ENCODE measurements at places on chromosomes 7 and 10.

GRCh38 chr7:36278620-36279172, 111.0 kb upstream of the ANLN start:
- no peak for DNase-seq

DNA sequence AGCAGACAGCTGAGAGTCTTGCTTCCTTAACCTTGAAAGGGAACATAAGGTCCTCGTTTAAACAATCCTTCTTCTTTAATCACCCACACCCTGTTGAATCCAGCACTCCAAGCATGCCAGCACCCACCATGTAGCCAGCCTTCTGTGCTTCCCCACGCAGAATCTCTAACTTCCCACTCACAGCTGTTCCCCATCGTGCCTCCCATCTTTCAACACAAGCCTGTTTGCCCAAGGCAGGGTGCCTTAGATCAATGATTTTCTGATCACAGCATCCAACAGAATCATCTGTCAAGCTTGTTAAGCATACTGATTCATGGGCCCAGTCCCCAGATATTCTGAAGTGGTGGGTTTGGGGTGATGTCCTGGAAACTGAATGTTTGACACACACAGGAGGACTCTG, 530.8 kb downstream of the SH2D4B start:
- no peak for DNase-seq

DNA sequence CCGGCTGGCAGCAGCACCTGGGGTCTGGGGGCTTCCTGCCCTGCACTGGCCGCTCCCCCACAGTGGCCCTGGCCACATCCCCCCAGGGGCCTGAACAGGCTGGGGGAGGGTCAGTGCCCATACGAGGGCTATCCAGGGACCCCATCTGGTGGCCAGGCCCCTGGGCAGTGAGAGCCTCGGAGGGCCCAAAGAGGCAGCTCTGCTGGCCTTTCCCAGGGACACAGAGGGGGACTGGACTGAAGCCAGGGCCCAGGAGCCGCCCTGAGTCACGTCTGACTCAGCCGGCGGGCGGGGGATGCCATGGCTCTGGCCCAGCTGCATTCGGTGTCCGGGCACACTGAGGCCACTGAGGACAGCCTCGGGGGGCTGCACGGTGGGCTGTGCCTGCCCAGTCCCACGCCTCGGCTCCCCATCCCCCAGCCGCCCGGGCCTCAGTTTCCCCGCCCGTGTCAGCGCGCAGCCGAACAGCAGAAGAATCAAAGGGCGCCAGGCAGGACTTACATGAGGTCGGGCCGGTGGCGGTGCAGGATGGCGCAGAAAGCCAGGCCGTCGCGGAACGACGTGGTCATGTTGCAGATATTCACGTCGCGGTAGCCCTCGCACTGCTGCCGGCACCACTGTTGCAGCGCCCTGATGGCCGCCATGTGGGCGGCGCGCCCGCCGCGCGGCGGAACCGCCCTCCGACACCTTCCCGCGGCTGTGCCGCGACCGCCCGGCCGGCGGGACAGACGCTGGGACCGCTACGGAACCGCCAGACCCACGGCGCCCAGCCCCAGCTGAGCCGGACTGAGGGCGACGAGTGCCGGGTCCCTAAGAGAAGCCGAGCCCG, at the start of gene MICALL2:
TSS of gene MICALL2 (minus strand) at position 788 of the 829 bp plus-strand sequence. CDS start at position 644, 144 bp downstream.
- no peak for DNase-seq

DNA sequence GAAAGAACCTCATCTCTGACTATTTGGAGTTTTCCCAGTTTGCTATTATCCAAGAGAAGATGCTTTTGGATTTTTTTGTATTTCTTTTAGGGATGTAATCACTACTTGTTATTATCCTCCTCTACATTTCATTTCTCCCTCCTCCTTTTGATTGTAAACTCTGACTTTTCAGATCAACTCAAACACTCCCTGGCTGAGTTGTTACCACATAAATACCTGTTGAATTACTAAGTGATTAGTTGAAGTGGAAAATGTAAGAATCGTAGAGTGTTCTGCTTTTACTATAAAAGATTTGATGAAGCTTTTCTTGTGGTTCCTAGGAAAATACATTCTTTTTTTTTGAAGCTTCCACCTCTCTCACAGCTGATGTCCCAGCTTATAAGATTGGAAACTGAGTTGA, 164.1 kb upstream of the C1GALT1 start:
- DNase-seq, result no peak

- no peak for DNase-seq
Observed at GRCh38 chr10:77905086-77905748, 21.3 kb downstream of the DLG5 start.

- no peak for DNase-seq
Observed at GRCh38 chr7:128767475-128768110, 8.0 kb downstream of the OPN1SW start.
